ENCODE measurements at places on chromosomes 3 and 15.
A peak's percentile ranks its signal among the peaks of the same experiment; 100 is the strongest.

GRCh38 chr3:88467191-88467590 is 317.4 kb downstream of the C3orf38 start:
- no peak for DNase-seq

DNA sequence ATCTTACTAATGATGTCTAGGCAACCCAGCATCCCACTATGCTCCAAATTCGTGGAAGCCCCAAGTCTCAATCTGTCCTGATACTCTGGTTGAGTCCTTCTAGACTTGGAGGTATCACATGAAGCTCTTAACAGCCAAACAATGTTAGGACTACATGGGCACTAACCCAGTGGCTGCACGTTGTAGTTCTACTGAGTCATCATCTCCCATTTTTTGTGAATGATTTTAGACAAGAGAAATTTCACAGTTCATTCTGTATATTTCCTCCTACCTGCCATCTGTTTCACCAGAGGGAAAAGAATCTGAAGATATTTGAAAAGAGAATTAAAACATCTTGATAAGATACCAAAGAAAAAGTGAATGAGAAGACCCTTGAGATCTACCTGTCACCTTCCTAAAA is 9.8 kb upstream of the WWTR1 start:
- no peak for DNase-seq

DNA sequence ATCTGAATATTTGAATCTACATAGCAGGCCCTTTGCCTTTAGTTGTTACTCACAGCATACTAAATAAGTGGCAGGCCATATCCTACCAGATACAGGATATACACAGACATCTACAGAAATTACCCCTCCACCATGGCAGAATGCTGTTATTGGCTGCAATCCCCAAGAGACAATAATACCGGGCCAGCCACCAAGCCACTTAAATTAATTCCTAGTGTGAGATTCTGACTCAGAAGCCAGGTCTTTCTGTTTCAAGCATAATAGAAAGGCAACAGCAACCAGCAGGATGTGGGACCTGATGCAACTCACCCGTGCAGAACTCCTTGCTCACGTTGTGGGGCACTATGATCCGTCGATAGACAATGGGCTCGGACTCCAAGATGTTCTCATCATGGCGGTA is 39.8 kb downstream of the CLK3 start:
- DNase-seq: no peak

DNA sequence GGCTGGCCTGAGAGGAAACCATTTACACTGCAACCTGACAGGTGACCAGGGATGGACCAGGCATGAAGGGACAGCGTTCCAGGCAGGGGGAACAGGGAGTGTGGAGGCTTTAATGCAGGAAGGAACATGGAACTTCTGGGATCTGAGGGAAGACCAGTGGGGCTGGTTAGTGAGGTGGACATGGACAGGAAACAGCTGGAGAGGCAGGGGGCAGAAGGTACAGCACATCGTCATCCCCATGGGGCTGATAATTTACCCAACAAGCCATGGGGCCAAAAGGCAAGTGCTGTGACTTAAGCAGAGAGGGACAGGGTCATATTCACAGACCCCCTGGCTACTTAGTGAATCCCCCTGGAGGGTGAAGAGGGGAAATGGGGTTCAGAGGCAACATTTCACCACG is 77.0 kb upstream of the LARS2 start:
- no peak for DNase-seq

GRCh38 chr15:40754574-40754882 is 526 bp downstream of the RMDN3 start:
- no peak for DNase-seq

GRCh38 chr3:20406611-20407011 is 220.6 kb upstream of the SGO1 start:
- no peak for DNase-seq

GRCh38 chr15:38129531-38130204 is 123.0 kb upstream of the SPRED1 start:
- peak; percentile 85 for DNase-seq

GRCh38 chr15:73240866-73241499 is 127.8 kb downstream of the HCN4 start:
- DNase-seq: peak; percentile 63

- no peak for DNase-seq
Measured at GRCh38 chr3:87691109-87691508, 367.7 kb downstream of the CGGBP1 start.

DNA sequence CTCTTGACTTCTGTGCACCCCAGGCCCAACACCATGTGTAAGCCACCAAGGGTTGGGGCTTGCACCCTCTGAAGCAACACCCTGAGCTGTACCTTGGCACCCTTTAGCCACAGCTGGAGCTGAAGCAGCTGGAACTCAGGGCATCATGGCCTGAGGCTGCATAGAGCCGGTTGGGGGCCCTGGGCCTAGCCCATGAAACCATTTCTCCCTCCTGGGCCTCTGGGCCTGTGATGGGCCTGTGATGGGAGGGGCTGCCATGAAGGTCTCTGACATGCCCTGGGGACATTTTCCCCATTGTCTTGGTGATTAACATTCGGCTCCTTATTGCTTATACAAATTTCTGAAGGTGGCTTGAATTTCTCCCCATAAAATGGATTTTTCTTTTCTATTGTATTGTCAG is 22.4 kb upstream of the ADAMTSL3 start:
- no peak for DNase-seq

- no peak for DNase-seq
Measured at GRCh38 chr3:113124256-113124830, 87.0 kb upstream of the BOC start.

DNA sequence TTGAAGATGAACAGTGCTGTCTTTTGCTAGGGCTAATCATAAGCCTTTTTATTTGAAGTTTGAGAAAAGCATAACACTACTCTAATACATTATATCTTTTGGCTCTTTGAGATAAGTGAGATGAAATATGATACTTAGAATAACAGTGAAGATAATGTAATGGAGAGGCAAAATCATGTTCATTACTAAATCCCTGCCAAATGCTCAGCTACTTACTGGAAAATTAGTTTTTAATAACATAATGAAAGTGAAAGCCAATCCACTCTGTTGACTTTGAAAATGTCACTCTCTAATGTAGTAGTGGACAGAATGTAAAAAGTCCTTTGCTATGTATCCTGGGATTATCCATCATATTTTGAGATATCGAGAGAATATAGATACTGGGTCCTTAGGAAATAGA is 35.9 kb upstream of the MYH15 start:
- DNase-seq: no peak

GRCh38 chr15:29534378-29534777 is 264.8 kb upstream of the NSMCE3 start:
- no peak for DNase-seq

- no peak for DNase-seq
Measured at GRCh38 chr3:5270666-5271371, 83.3 kb downstream of the EDEM1 start.

DNA sequence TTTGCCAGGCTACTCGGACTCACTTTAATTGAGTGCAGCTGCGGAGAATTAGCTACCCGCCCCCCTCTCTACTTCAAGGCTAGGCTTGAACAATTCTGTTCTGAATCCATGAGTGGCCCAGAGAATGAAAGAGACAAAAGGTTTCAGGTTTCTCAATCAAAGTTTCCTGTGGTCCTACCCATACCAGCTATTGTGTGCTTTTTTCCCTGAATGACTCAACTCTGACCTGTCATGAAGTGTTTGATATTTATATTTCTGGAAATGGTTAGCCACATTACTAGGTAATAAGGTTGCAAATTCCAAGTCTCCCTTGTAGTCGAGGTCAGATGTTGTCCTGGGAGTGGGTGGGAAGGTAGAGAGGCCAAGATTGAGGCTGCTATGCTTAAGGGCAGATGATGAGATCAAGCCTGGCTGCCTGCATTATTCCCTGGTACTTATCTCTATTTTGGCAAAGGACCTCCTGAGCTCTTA is 392.7 kb upstream of the TBL1XR1 start:
- no peak for DNase-seq

DNA sequence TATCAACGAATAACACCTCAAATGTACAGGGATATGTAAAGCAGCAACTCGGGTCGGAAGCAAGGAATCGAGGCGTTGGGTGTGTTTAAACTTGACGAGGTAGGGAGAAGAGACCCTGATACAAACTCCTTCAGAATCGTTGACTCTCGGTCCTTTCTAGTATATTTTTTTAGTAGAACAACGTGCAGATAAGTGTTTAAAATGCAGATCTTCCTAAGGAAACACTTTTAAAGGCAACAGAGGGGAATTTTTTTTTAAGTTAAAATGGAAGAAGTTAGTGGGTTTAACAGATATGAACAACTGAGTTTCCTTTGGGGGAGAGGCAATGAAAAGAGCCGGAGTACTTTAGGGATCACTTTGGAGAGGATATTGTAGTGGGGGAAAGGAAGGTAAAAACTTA is 1.1 kb upstream of the KPNA4 start:
- DNase-seq: no peak

DNA sequence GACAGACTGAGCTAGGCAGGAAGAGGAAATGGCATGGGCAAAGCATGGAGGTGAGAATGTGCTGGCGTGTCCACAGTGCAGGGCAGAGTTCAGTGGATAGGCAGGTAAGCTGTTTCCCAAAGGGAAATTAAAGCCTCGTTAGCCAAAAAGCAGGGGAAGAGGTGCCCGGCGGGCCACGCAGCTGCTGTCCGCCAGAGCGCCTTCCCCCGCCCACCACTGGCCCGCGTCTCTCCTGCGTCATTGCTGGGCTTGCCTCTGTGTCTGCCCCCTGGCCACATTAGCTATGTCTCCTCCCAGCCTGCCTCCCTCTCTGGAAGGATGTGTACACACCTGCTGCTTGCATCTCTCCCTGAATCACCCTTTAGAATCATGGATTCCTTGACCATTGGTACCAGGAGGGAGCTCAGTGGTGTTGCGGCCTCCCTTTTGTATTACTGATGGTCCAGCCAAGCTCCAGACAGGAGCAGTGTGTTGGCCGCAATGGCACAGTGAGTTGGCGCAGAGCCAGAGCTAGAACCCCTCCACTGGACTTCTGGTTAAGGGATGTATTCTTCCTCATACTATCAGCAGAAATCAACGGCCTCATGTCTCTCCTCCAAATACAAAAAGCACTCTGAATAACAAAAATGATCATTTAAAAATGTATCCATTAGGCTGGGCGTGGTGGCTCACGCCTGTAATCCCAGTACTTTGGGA is 26.6 kb downstream of the SLC28A1 start:
- DNase-seq: no peak

- no peak for DNase-seq
Measured at GRCh38 chr3:160828880-160829279, 72.8 kb downstream of the PPM1L start.

DNA sequence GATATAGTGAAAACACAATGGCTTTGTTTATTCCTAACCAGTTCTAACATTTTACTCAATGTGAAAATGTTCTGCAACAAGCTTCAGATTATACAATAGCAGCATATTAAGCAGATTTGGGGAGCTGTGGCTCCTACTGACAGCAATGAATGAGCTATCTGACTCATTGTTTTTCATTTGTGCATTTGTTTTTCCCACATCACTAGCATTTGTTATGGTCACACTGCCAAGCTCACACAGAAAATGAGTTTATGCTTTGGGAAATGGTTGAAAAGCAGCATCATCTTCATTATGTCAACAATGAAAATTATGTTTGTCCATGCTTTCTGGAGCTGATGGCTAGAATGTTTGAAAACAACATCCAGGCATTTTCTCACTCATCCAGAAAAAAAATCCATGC is 53.5 kb downstream of the ZPLD1 start:
- no peak for DNase-seq

DNA sequence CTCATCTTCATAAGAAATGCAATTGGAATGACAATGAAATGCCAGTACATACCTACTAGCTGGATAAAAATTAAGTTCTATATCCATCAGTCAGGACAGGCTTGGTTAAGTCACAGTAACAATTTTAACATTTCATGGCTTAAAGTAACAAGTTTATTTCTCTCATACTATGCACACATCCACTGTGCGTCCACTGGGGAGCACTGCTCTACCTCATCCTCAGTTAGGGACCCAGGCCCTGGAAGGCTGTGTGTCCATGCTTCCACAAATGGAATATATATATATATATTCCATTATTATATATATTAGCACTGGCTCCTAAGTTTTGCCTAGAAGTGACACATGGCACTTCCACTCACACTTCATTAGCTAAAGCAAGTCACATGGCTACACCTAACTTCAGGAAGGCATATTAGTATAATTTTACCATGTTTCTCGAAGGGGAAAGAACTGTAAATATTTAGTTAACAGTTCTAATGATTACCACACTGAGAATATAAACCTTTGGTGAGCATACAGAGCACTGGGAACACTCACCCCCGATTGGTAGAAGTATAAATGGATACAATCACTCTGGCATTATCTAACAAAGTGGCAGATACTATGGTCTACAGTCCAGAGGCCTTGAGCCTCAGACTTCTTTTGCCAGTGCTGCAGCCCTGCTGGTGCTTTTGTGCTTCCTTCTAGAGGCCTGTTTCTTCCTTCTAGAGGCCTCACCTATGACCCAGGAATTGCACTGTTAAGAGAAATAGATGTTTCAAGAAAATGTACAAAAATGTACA is 28.6 kb downstream of the AP3S2 start:
- no peak for DNase-seq

DNA sequence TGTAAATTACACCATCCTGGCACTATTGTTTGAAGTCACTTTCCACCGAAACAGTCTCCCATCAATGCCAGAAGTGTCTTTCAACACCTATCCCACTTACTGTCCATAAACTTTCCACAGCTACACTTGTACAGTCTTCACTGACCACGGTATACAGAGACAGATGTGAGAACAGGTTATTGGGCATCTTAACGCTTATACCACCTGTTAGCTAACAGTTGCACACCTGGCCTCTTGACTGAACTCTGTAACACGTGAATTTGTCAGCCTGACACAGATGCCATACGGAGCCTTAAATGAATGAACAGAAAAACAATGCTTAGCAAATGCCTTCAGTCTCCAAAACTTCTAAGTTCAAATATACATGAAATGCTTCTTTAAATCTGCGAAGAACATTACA is 440.5 kb downstream of the SHQ1 start:
- no peak for DNase-seq

DNA sequence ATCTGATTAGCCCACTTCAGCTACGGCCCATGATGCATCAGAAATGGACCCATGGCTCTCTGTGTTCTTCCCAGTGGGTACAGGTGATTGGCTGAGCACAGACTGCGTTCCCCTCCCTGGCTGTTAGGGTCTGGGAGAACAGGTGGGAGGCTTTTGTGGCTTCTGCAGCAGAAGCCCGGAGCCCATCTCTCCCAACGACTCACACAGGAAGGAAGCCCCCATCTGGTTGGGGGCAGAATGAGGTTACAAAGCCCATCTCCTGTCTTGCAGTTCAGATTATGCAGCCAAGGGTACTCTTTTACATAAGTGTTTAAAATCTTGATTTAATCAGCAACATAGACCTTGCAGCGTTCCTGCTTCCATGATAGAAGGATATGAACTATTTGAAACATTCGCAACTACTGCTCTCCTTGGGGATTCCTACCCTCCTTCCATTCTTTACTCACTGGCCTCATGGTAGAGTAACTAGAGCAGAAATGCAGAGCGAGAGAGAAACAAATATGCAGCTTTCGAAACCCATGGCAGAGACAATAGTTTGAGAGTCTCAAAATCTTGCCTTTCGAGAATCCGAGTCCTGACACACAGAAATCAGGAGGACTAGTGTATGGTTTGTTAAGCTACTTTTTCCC is 291.3 kb downstream of the TLE3 start:
- DNase-seq: no peak

- no peak for DNase-seq
Measured at GRCh38 chr3:48655606-48656005, 7.1 kb downstream of the CELSR3 start.
